Activated gamma-delta T cell (primary cell): ENCODE measurements at places on chromosomes 4 and X.

DNA sequence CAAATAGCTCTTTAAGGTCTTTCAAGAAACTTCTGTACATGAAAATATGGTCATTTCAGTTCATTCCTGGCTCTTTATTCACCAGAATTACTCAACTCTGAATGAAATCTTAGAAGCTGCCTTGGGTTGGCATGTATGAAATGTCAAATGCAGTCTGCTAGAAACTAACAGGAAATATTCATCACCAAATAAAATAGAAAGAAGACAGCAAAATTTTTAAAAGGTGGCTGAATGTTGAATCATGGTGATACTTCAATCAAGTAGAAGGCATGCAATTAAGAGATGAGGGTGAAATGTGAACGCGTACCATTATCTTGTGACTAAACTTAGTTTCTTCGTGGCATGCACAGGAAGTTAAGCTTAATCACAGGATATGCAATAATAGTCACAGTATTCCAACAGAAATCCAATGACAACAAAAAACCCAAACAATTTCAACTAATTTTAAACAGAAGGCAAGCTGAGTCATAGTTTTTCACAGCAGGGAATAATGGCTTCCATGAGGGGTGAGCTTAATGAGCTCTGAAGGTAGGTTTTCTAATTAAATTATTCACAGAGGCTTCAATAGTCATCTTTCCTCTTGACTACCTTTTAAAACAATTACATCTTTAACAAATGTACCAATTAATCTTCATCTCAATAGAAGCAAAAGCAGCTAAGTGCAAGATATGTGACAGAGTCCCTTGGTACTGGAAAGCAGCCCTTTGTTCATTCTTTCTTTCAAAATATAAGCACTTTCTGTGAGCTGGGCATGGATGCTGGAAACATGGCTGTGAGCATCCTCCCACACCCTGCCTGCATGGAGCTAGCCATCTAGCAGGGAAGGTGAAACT lies 44.5 kb downstream of the SCFD2 start:
- no peak for DNase-seq

GRCh38 chr4:147704846-147705245 lies 20.9 kb upstream of the PRMT9 start:
- no peak for DNase-seq

DNA sequence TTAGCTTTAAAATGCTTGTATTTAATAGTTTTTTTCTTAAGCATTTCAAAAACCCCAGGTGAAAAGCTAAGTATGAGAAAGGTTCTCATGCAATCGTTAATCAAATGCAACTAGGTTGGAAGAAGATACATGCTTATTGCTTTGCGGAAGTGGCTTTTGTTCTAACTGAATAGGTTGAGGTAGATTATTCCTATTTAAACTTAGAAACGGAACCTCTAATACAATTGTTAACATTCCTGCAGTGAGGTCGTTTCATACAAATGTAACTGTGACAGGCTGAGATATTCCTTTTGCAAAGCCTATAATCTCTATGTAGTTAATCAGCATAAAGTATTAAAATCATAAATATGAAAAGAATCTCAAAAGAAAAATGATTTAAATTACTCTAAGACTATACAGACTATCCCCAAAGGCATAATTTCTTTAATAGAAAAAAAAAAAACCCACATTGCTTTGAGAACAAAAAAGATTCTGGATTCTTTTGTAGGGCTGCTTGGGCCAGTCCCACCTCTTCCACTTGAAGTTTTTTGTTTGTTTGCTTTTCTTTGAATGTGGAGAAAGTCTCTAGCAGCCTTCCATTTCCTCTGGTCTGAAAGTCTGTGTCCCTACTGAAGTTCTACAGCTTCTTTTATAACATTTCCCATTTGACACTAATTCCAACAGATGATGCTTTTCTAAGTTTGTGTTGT lies 25.6 kb upstream of the SORBS2 start:
- DNase-seq, result no peak

GRCh38 chrX:39222346-39223113 lies 421.3 kb downstream of the MID1IP1 start:
- DNase-seq, result no peak

GRCh38 chr4:156193800-156194199 lies 240.1 kb upstream of the CTSO start:
- no peak for DNase-seq

DNA sequence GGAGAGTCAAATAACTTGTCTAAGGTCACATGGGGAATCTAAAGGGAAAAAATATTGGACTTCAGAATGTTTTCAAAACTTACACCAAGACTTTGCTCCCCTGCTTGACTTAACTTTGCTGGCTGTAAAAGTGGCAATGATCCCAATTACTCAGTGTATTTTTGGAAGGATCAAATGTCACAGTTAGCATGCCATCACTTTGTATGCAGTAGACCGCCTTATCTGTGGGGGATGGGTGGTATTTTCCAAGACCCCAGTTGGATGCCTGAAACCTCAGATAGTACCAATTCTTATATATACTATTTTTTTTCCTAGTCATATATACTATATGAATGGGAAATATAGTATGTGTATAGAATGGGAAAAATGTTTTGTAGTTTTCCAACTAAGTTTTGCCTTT lies 53.4 kb downstream of the COL4A6 start:
- no peak for DNase-seq
